NCI-H1930 (cell line): ENCODE measurements at places on chromosomes 7 and 10.

DNA sequence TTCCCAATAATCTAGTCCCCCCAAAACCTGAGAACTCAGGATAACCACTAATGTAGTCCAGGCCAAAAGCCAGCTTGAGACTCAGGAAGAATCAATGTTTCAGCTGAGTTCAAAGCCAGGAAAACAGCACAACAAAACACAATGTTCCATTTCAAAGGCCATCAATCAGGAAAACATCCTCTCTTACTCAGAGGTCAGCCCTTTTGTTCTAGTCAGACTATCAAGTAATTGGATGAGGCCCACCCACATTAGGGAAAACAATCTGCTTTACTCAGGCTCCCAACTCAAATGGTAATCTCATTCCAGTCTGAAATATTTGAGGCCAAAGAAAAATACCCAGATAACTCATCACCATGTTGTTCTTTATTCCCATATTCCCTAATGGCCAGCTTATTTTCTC lies 152.2 kb downstream of the SDHAF3 start:
- no peak for DNase-seq

GRCh38 chr7:141433698-141434097 lies 117.5 kb upstream of the AGK start:
- no peak for DNase-seq

- no peak for DNase-seq
Observed at GRCh38 chr7:130112093-130112492, 41.8 kb downstream of the KLHDC10 start.

DNA sequence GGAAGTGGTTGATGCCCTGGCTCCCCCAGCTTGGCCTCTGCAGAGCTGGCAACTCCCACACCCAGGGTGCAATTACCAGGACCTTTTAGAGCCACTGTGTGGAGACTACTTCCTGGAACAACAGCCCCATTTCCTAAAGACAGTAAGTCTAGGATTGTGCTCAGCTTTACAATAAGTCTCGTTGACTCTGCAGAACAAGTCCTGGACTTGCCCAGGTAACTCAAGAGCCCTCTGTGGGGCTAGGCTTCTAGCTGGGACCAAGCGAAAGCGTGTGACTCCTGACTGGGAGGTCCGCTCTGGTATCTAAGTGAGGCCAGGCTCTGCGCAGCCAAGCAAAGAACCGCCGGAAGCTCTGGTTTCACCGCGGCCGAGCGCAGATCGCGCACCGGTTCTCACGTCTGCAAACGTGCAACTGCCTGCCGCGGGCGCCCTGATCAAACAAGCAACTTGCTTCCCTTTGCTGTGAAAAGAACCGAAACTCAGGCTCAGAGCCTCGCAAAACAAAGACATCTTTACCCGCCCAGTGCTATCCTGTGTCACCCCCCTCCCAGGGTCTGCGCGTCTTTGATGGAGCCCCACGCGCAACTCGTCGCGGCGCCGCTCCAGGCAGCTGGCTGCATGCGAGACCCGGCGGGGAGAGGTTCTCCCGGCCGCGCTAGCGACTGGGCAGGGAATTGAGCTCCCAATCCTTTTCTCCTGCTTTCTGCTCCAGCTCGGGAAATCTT lies 4.4 kb upstream of the PDLIM1 start:
- peak; percentile 9 for DNase-seq

- no peak for DNase-seq
Observed at GRCh38 chr7:112782498-112782897, 7.7 kb downstream of the TMEM168 start.

GRCh38 chr7:28729281-28729680 lies 228.8 kb downstream of the TRIL start:
- no peak for DNase-seq

- no peak for DNase-seq
Observed at GRCh38 chr7:38702002-38702535, 70.9 kb upstream of the AMPH start.

DNA sequence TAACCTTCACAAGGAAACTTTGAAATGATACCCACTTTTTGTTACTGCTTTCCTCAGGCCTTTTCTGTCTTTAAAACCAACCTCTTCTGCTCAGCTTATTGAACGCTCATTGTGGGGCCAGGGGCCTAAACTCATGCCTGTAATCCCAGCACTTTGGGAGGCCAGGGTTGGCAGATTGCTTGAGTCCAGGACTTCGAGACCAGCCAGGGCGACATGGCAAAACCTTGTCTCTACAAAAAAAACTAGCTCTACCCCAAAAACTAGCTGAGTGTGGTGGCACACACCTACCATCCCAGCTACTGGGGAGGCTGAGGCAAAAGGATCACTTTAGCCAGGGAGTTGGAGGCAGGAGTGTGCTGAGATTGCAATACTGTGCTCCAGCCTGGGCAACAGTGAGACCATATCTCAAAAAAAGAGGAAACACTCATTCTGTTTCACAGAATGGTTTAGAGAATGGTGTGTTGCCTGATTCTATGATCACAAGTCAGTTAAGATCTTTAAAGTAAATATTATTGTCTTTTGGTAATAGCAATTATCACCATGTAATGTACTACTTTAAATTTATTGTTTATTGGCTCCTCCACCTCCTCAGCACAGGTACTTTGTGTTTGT lies 51.1 kb downstream of the KCTD7 start:
- no peak for DNase-seq

DNA sequence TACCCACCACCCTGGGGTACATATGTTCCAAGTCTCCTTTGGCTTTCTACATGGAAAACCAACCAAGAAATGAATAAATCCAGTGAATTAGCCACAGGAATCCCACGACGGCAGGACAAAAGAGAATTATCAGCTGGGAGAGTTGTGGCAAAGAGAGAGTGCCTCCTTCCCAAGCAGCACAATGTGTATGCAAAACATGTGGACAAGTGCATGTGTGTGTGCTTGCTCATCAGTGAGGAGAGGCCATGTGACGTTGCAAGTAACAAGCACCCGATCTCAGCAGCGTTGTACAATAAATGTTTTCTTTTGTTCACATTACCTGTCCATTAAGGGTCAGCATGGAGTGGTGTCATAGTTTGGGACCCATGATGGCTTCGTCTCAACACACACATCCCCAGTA lies 50.0 kb upstream of the EMX2 start:
- no peak for DNase-seq

DNA sequence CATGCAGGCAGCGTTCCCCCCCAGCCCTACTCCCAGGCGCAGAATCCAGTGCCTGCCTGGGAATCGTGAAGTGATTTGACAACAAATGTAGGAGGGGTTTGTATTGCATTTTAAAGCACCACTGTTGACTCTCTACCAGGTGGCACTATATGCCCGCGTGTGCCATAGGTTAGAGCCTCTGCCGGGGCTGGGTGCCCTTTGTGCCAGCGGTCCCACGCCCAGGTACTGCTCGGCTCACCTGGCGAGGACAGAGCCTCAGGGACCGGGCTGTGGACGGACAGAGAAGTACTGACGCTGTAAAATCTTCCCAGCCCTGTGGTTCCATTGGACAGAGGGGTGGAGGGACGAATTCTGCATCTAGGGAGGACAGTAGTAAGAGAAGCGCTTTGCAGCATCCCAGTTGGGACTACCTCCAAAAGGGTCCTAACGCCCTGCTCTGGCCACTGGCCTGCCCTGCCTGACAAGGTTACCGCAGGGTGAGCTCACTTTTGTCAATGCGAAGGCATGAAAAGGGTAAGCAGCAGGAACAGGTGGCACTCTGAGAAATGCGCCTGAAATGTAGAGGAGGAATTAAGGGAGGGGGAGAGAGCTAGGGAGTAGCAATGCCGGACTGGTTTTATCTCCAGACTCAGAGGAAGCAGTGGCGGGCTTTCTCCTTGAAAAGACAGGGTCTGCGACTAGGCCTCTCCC lies 788 bp upstream of the CACNA2D1 start:
- no peak for DNase-seq

DNA sequence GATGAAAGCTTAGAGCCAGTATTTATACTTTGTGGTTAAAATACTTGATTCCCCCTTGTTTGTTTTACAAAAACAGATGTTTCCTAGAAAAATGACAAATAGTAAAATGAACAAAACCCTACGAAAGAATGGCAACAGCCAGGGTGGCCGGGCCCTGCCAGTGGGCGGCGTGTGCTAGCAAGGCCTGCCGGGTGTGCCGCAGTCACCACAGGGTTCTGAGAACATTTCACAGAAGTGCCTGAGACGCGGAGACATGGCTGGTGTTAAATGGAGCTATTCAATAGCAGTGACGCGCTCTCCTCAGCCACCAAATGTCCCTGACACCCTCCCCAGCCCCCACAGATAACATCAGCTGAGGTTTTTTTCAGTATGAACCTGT lies 14.5 kb downstream of the GPR146 start:
- DNase-seq, result no peak

DNA sequence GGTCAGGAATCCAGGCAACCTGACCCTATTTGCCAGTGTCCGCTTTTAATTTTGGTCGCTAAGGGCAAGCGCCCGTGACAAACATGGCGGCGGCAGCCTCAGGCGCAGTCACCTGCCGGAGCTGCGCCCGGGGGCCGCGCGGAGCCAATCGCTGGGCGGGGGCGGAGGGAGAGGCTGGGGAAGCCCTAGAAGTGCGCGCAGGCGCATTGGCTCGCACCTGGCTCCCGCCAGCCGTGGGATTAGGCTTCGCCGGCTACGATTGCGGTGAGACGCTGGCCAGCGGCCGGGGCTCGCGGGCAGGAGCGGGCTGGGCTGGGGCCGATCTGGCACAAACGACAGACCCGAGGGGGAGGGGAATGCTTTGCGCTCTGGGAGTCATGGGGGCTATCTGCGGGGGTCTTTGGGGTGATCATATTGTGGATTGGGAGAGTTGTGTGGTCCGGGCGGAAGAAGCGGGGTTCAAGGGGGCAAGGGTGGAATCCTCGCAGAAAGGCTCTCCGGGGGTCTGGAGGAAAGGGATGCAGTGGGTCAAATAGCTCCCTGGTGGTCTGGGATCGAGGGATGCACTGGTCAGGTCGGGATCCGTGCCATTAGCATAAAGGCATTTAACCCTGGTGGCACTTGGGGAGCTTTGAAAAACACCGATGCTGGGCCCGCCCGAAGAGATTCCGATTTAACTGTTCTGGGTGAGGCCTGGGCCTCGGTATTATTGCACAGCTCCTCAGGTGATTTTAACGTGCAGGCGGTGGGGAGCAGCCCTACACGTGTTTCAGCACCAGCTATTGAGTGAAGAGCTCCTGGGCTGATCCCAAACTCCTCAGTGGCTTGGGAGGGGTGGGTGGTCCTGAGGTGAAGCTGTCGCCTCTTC lies 10.1 kb upstream of the C10orf95 start:
- DNase-seq, result peak; percentile 88

DNA sequence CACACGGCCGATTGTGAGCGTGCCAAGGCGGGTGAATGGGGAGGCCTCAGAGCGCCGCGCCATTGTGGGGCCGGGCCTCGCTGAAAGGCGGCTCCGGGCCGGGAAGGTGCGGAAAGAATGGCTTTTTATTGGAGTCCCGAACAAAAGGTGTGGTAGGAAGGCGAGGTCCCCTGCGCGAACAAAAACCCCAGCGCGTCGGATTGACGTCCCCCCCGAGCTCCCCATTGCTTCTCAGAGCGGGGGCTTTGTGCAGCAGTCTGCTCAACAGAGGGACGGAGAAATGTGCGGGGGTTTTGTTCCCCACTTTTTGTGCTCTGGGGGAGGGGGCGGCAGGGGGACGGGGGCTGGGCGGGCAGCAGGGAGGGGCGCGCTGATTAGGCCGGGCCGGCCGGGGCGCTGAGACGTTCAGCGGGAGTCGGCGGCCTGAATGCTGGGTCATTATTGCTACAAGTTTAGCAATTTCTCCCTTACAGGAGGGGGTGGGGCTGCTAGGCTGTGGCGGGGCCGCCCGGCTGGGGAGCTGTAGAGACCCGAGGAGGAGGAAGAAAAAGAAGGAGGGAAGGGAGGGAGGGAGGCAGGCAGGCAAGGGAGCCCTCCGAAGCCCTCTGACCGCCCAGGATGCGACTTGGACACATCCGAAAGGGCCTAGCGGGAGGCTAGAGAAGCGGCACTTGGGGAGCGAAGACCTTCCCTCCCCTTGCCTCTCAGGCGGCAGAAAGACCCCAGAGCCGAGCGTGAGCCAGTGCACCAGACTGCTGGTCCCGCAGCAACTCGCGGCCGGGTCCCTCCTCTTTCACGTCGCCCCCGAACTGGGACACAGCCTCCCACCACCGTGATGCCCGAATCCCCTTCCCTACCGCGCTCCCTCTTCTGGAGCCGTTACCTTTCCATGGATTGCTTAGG lies 4.6 kb downstream of the NKX2-3 start:
- no peak for DNase-seq

GRCh38 chr7:23863209-23863787 lies 153.3 kb downstream of the STK31 start:
- DNase-seq, result peak; percentile 7

GRCh38 chr10:78551184-78552005 lies 517.4 kb upstream of the ZMIZ1 start:
- no peak for DNase-seq

GRCh38 chr7:88566162-88566729 lies 193.3 kb upstream of the ZNF804B start:
- no peak for DNase-seq

- no peak for DNase-seq
Observed at GRCh38 chr7:71457021-71457420, 325.1 kb downstream of the GALNT17 start.

GRCh38 chr7:40213856-40214255 lies 79.1 kb downstream of the SUGCT start:
- DNase-seq, result no peak

DNA sequence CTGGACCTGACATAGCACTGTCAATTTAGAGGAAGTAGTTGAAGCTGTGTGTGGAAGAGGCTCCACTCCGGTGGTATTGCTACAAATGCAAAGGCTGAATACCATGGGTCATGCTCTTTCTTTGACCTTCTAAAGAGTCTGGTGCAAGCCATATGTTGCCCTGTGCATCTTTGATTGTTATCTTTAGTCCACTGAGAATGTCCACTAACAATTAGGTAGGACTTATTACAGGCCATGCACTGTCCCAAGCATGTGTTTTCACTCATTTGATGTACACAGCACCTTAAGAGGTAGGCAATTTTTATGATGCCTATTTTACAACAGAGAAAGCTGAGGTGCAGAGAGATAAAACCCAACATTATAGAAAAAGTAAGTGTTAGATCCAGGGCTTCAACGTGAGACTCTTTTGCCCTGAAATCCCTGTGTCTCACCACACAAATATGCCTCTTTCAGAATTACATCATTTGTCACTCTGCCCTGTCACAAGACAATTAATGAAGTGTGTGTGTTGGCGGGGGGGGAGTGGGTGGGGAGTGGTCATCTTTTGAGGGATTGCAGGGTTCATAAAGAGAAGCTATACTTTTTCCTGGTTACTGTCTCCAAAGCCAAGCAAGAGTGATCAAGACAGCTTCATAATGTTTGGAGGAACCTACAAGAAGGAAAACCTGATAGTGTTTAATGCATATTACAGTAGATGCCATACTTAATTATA lies 637.6 kb upstream of the IGFBP3 start:
- DNase-seq, result no peak

GRCh38 chr7:15725051-15725450 lies 38.6 kb upstream of the MEOX2 start:
- no peak for DNase-seq

GRCh38 chr7:46494028-46494427 lies 573.0 kb upstream of the IGFBP3 start:
- DNase-seq, result no peak

DNA sequence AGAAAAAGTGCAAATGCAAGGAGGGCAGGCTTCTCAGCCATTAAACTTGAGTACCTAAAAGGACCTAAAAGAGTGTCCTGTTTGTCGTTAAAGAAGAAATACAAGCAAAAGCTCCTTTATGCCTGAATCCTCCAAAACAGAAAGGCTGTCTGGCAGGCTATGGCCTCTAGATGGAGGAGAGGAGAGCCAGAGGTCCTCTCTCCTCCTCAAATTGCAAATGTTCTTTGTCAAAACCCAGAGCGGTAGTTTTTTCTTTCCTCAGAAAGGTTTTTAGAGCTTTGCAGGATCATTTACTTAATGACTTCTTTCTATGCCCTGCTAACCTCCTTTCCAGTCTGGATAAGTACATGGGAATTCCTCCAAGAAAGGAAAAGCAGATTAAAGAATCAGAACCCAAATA lies 1.9 kb upstream of the SORCS1 start:
- no peak for DNase-seq
